ENCODE measurements at places on chromosomes 3 and 15.

- DNase-seq: no peak
These were observed 277.9 kb downstream of the PTPRG start for GRCh38 chr3:61839256-61839655.

GRCh38 chr3:101036676-101037075 is 43.5 kb upstream of the ABI3BP start:
- DNase-seq: no peak

DNA sequence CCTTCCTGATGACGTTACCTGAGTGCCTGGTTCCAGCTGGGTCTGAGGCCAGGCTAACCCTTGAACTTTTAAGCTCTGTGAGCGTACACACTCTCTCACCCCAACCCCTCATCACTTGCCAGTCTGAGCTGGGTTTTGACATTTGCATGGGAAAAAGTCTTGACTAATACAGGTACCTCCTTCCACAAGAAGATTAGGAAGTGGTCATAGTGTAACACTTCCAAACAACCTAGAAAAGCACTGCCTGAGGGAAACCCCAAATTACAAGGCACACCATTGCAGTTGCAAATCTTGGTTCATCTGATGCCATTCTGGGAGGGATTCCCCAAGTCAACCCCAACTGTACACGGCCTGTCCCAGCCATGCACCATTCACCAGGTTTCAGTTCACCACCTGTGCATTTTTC is 499.8 kb downstream of the FOXP1 start:
- DNase-seq: no peak

GRCh38 chr3:72814308-72814707 is 33.9 kb downstream of the SHQ1 start:
- no peak for DNase-seq

- no peak for DNase-seq
These were observed 137.6 kb downstream of the FBLN2 start for GRCh38 chr3:13686367-13687160.

GRCh38 chr3:72335458-72336095 is 512.7 kb downstream of the SHQ1 start:
- no peak for DNase-seq

DNA sequence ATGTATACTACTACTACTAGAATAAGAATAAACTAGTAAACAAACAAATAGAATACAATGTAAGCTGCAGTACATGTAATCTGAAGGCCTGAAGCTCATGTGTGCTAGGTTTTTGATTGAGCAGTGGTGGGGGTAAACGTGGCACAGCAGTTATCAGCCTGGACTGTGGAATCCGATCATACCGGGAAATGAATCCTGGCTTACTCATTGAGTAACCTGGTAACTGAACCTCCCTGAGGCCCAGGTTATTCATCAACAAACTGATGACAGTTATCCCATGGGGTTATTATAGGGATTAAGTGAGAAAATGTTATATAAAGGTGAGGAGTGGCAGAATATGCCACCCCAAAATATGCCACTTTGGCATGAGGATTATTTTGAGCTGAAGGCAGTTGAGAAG is 339.1 kb downstream of the FHIT start:
- DNase-seq: no peak

DNA sequence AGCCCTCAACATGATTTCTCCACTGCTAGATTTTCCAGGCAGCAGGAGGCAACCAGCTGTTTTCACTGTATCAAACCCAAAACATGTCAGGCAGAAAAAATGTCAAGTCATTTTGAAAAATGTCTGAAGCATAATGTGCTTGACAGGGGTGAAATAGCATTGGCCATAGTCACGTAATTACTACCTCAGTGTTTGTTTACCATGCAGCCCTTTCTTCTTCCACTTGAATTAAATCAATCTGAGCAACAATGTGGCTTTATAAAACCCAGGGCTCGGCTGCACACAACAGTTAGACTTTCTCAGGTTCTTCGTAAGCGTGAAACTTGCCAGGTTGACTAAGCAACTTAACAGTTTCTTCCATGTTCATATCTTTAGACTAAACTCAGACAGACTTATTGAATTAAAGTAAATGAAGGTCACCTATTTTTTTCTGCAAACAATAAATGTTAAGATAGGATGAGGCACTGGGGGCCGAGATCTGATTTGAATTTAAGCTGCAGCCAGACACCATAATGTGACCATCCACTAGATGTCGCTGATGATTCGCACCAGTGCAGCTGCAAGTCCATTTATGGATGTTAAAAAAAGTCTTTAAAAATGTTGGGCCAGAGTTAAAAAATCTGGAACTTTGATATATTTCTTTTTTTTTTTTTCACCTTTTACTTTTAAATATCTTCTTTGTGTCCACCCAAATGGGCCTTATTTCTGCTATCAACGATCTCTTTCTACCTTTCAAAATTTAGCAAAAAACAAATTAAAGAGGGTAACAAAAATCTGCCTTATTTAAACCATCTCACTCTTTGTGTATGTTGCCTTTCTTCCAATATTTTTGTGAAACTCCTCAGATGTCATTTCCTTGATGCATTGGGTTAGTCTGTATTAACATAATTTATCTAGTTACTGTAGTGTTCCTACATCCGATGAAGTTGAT is 305.9 kb downstream of the CACNA2D3 start:
- peak; percentile 6 for DNase-seq

- no peak for DNase-seq
These were observed 14.9 kb upstream of the CILP start for GRCh38 chr15:65226221-65226620.

- DNase-seq: no peak
These were observed 28.7 kb upstream of the SAMMSON start for GRCh38 chr3:69970827-69971226.

DNA sequence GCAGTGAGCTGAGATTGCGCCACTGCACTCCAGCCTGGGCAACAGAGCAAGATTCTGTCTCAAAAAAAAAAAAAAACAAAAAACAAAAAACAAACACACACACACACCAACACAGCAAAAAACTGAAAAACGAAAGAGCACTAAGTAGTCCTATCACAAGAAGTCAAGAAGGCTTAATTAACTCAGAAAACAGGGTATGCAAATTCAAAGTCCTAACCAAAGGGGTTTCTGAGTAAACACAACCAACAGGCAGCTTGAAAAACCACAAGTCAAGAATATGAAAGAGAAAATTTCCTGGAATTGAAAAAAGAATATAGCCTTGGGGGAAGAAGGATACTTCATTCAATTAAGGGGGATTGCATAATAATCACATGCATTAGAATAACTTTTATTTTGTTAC is 37.7 kb upstream of the PARP14 start:
- DNase-seq: no peak

DNA sequence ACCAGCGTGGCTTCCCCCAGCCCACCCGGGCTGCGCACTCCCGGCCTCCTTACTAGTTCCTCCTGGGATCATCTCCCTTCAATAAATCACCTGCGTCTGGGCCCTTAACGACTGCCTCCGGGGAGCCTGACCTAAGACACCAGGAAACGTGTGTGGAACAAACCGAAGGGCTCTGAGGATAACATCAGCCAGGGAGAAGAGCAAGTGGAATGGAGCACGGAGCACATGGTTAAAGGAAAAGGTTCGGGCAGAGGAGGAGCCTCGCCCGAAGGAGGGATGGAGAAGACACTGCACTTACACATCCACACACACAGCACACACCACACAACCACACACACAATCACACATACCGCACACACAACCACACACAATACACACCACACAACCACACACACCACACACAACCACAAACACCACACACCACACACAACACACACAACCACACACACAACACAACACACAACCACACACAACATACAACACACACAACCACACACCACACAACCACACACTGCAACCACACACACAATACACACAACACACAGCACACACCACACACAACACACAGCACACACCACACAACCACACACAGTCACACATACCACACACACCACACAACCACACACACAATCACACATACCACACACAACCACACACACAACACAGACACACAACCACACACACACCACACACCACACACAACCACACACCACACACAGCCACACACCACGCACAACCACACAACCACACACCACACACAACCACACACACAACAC is 24.7 kb downstream of the CPN2 start:
- DNase-seq: no peak

- no peak for DNase-seq
These were observed 49.6 kb upstream of the SLC12A8 start for GRCh38 chr3:125262161-125262560.

GRCh38 chr3:160200353-160200752 is 24.9 kb upstream of the C3orf80 start:
- no peak for DNase-seq

GRCh38 chr15:41992151-41992802 is 19.9 kb upstream of the EHD4 start:
- no peak for DNase-seq

- DNase-seq: no peak
These were observed 4.1 kb downstream of the FBN1 start for GRCh38 chr15:48641416-48641815.

DNA sequence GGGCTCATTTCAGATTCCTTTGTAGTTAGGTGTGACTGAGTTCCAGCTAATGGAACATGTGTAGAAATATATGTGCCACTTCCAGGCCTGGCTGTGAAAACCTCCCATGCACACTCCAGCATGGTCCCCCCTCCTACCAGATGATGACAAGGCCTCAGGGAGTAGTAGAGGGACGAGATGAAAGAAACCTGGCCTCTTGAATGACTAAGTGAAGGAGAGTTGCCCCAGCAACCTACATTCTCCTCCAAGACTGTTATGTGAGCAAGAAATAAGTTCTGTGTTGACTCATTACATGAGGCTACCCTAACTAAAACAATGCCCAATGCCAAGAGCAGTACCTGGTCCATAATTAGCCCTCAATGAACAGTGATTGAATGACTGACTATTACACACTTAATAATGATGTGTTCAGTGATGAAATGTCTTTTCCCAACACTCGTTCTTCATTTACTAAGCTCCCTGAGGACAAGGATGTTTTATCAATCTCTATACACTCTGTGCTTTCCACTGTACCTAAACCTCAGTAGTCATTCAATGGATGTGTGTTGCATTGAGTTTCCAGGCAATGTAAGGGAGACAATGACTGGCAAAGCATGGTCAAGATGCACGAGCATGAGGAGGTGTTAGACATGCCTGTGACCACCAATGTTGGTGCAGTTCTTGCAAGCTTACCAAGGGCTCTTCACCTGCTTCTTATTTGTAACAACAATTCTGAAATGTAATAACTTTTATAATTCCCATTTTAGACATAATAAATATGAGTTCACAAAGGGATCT is 62.0 kb upstream of the BCL6 start:
- DNase-seq: peak; percentile 49

DNA sequence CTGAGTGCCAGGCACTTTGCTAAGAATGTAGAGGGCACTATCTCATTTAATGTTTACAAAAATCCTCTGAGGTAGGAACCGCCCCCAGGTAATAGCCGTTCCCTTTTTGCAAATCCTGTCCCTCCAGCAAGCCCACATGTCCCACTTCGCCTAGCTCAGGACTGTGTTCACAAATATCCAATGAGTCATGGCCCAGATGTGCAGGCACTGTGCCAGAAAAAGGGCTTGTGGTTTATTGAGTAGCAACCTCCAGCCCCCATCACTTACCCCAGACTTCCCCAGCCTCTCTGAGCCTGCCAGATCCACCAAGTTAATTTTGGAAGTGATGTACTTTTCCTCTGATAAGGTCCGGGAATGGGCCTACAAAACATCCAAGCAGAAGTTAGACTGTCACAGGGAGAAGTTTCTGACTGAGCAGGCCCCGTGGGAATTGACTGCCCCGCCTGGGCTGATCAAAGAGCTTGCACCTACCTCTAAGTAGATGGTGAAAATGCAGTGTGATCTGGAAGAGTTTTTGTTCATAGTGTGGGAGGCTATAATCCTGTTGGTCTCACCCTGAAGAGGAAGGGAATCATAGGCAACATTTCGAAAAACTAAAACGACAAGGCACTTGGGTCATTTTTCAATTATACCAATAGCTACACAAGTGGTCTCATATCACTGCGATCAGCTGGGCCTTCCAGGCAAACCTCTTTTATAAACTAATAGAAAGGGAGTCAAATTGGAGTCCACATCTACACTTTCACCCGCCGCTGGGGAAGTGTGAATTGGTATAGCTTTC is 15.7 kb downstream of the KIF9 start:
- DNase-seq: peak; percentile 30

- DNase-seq: no peak
These were observed 38.7 kb downstream of the FGD5 start for GRCh38 chr3:14857506-14857905.

GRCh38 chr3:13370609-13371008 is 49.5 kb downstream of the NUP210 start:
- no peak for DNase-seq

DNA sequence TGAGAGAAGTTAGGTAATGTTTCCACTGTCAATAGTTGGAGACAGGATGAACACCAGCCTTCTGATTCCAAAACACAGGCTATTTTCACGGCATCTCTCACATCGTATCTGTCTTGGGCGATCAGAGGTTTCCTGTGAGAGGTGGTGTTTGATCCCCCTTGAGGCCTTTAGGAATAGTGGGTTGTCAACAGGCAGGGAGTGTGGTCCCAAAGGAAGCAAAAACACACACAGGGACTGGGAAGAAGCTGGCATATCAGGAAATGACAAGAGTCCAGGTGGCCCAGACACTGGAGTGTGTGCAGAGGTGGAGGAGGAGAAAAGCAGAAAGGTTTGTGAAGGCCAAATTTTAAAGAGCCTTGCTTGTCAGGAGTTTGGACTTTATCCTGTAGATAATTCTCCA is 6.6 kb upstream of the MAGEF1 start:
- no peak for DNase-seq

DNA sequence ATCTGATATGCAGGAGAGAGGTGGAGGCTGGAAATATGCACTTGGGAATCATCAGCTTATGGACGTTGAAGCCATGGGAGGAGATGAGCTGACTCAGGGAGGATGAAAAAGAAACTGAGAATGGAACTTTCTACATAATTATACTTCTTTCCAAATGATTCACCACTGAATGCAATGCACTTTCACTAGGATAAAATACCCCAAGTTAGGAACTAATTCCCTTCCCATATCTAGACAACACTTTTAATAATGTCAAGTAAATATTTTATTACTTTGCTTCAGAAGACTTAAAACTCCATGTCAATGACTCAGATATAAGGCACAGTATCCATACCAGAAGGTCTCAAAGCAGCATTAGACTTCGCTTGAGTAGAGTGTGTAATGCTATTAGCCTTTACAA is 24.2 kb downstream of the NPTN start:
- DNase-seq: no peak

- DNase-seq: no peak
These were observed 1218.9 kb downstream of the ROBO2 start for GRCh38 chr3:78258798-78259197.
